ENCODE measurements at places on chromosomes 1 and 21.
A peak's percentile ranks its signal among the peaks of the same experiment; 100 is the strongest.

GRCh38 chr1:85230305-85230977 lies 29.0 kb downstream of the C1orf52 start:
- no peak for DNase-seq

DNA sequence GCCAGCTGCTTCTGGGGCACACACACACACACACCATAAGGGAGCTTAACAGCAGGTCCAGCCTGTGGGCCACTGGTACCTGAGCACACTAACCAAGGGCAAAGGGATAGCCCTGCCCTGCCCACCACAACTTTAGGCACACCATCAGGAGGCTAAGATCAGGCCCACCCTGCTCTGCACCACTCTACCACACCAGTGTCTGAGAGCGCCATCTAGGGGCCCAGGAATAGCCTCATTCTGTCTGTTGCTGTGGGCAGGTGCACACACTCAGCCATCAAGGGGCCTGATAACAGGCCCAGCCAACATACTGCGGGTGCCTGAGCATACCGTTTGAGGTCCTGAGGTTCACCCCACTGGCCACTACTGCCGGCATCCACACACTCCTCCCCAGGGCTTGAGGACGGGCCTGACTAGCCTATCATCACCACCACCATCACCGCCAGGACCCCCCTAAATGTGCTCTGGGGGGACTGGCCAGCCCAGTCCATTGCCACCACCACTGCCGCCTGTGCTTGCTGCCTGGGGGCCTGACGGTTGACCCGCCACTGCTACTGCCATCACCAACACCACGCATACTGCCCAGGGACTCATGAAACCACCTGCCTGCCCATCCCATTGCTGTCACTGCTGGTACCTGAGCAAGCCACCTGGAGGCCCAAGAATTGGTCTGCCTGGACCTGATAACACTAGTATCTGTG lies 31.3 kb downstream of the NSL1 start:
- peak; percentile 19 for DNase-seq

- no peak for DNase-seq
These were observed 423.3 kb upstream of the ADGRL2 start for GRCh38 chr1:81377406-81377805.

- DNase-seq = no peak
These were observed 584 bp downstream of the TINAGL1 start for GRCh38 chr1:31576743-31577455.

DNA sequence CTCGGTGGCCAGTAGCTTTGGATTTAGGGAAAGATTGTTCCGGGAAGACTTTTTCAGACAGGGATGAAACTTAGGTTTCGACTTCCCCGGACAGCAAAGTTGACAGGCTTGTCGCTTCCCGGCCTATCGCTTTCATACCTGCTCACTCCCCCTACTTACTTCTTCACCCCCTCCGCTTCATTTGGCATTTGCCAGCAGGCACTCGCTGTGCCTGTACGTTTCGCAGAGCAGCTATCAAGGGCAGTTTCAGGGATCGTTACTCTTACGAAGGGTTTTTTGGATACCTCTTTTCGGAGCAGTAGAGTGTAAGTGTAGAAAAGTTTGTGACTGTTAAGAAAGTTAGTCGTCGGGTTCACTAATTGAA lies 393 bp downstream of the BLZF1 start:
- DNase-seq = peak; percentile 13

- DNase-seq = no peak
These were observed 4.0 kb upstream of the DMRTA2 start for GRCh38 chr1:50427086-50427817.

GRCh38 chr1:117836069-117836468 lies 93.4 kb downstream of the GDAP2 start:
- DNase-seq = no peak
